Type B pancreatic cell (in vitro differentiated cells): ENCODE measurements at places on chromosomes 1 and 21. TPM values are rescaled to one million over a fixed set of nuclear protein-coding genes. Genes with fewer than 3 reads are reported as not detected.
A peak's percentile ranks its signal among the peaks of the same experiment; 100 is the strongest.

DNA sequence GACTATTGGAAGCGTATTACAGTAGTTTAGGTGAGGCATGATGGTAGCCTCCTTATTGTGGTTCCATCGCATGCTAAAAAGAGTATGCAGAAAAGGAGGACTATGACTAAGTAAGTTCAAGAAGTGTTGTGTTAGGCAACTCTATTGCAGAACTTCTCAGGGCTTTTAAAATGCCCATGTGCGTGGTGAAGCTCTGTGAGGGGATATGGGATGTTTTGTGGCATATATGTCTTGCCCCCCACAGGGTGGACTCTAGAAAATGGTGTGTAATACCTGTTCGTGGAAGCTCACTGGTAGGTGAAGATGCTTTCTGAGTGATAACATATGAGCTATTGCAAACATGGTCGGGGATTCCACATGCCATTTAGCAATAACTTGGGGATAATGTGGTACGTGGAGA lies 31.7 kb downstream of the MAN1A2 start:
- DNase-seq = no peak

DNA sequence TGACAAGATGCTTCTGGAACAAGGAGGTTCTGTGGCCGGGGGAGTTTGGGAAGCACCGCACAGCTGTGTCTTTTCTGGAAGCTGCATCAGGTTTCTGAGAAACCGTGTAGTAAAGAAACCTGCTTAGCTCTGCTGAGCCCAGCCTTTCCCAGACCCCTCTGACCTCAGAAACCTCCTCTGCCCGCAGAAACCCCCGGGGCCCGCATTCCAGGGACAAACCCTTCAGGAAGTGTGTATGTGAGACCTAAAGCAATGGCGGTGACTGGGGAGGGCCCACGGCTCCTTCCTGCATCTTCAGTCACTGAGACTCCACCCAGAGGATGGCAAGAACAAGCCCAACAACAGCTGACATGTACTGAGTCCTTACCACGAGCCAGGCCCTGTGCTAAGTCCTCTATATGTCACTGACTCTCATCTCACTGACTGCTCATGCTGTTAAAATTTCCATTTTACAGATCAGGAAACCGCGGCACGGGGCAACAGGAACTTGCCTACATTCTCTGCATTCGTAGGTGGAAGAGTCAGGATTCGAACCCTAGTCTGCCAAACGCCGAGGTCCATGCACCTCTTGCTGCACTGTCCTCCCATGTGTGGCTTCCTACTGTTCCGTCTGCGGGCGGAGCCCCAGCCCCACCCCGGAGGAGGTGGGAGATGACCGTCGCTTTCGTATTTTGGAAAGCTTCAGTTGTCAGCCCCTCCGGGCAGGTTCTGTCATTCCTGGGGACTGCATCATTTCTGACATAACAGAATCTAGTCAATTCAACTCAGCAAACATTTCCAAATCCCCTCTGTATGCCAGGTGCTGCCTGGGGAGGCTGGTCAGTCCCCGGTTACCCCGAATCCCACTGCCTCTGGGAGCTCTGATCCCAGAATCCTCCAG lies 73.3 kb upstream of the KLHDC7A start:
- DNase-seq = no peak

- DNase-seq = no peak
Observed at GRCh38 chr1:58979086-58979485, 195.2 kb upstream of the JUN start.

DNA sequence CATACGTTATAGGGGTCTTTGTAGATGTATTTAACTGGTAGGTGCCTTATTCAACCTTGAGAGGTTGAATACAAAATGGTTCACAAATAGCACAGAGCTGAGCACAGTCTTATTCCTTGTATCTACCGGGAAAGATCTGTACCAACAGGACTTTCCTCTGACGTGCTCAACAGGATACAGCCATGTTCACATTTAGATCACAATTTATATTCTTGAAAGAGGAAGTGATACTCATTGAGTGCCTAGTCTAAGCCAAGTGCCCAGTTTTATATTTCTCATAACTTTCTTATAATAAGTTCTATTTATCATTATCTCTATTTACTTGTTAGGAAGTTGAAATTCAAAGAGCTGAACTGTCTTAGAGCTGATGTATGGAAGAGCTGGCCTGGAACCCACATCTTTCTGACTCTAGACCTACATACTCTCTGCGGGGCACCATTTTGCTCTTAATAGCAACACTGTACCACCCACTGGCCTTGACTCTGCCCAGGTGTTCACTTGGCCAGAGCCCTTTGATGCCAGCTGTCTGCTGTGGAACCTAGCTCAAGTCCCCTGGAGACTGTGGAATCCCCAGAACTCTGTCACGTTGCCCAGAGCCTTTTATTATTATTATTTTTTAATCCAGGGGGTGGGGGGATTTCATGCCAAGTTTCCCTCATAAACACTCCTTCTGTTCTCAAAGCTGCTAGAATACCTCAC lies 156.2 kb downstream of the TPR start:
- no peak for DNase-seq

- no peak for DNase-seq
Observed at GRCh38 chr1:32066489-32066873, 6.3 kb upstream of the TMEM39B start.

GJA9 gene
- not detected in 2 replicates for total RNA-seq

SPEN gene
- 66.5 and 79.4 TPM in 2 replicates for total RNA-seq

- no peak for DNase-seq
Observed at GRCh38 chr1:14511166-14511680, 87.3 kb upstream of the KAZN start.

- DNase-seq = no peak
Observed at GRCh38 chr1:244236101-244236500, 185.0 kb downstream of the ZBTB18 start.

- no peak for DNase-seq
Observed at GRCh38 chr1:22880174-22880601, 92.5 kb downstream of the LACTBL1 start.

GRCh38 chr1:211704543-211704942 lies 29.1 kb upstream of the NEK2 start:
- no peak for DNase-seq

CDA gene
- 1.5 and 3.0 TPM in 2 replicates for total RNA-seq

BCL2L15 gene
- 1.2 TPM in 2 replicates for total RNA-seq

GRCh38 chr1:147579934-147580537 lies 38.7 kb downstream of the BCL9 start:
- no peak for DNase-seq

- DNase-seq = no peak
Observed at GRCh38 chr21:31801551-31802219, 69.8 kb upstream of the SCAF4 start.

TBX15 gene
- total RNA-seq = 0.19 and 8.5 TPM in 2 replicates

DNA sequence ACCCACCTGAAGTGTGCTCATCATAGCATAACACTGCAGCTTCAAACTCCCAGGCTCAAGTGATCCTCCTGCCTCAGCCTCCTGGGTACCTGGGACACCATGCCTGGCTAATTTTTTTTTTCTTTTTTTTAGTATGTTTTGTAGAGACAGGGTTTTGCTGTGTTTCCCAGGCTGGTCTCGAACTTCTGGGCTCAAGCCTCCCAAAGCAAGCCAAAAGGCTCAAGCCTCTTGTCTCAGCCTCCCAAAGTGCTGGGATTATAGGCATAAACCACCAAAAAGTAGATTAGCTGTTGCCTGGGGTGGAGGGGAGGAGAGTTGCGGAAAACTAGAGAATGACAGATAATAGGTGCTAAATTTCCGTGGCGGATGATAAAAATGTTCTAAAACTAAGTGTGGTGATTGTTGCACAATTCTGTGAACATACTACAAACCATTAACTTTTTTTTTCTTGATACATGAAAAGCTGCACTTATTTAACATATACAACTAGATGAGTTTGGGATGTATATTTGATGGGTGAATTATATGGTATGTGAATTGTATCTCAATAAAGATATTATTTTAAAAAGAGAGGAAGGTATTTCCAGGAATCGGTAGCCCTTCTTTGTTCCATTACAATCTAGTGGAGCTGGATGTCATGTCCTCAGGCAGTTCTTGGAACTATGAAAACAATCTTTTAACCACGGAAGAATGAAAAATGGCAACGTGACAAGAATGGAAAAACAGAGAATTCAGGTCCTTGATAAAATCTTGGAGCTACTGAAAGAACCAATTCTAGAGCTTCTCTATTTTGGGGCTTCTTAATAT lies 27.3 kb upstream of the MED18 start:
- no peak for DNase-seq

GRCh38 chr1:183417772-183418491 lies at the start of gene NMNAT2:
Gene NMNAT2, minus strand, starts transcription at chr1:183418380. Its CDS starts 113 bp downstream, at chr1:183418267.
- peak; percentile 68 for DNase-seq

GRCh38 chr1:172833954-172834353 lies 175.1 kb downstream of the FASLG start:
- DNase-seq = no peak

KIF26B gene
- 6.1 and 22.1 TPM in 2 replicates for total RNA-seq

GRCh38 chr1:16184557-16185303 lies 27.7 kb downstream of the ARHGEF19 start:
- no peak for DNase-seq

GRCh38 chr1:215888159-215888558 lies 321.1 kb downstream of the KCTD3 start:
- no peak for DNase-seq

DNA sequence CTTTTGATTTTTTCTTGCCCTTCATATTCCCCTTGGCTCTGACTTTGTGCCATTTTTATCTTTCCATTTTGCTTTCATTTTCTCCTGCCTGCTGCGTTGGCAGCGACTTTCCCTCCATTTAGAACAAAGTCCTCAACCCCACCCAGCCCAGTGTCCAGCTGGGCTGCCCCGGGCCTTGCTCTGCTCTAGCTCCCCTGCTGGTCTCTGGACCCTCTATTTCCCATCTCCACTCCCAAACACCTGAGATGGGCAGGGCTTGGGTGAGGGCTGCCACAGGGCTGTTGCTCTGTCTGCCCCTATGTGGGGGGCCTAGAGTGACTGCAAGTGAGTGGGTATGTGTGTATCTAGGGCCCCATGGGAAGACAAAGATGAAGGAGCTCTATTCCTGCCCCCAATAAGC lies 7.3 kb upstream of the ADAM15 start:
- no peak for DNase-seq

DNA sequence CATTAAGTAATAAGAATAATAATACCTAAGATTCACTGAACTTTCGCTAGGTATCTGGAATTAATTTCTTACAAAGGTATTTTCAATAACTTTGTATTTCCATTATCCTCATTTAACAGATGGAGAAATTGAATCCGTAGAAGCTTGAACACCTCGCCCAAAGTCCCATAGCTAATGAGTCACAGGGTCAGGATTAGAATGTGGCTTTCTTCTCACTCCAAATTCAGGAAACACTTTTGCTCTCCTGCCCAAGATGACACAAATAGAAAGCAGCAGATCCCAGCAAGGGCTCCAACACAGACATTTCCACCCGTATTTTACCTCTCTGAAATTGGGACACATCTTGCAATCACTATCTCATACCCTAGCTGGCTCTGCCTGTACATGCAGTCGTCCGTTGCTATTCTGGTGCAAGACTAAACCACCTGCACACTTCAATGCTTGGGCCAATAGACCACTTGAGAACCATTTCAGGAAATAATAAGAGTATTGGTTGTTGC lies 125.9 kb upstream of the GREM2 start:
- DNase-seq = no peak

SLC30A2 gene
- total RNA-seq = 4.4 and 24.4 TPM in 2 replicates

GRCh38 chr1:59075021-59075420 lies 221.9 kb upstream of the FGGY start:
- DNase-seq = no peak

- DNase-seq = no peak
Observed at GRCh38 chr1:14415396-14415795, 183.1 kb upstream of the KAZN start.
